CMK (cell line): ENCODE measurements at places on chromosomes 7 and 10.

DNA sequence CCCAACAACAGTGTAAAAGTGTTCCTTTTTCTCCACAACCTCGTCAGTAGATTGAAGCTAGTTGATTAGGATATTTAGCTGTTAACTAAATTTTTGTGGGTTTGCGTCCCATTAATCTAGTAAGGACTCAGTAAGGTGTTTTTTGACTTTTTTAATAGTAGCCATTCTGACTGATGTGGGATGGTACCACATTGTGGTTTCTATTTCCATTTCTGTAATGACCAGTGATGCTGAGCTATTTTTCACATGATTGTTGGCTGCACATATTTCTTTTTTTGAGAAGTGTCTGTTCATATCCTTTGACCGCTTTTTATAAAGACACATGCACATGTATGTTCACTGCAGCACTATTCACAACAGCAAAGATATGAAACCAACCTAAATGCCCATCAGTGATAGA is 5.6 kb upstream of the LRRN3 start:
- DNase-seq = no peak

DNA sequence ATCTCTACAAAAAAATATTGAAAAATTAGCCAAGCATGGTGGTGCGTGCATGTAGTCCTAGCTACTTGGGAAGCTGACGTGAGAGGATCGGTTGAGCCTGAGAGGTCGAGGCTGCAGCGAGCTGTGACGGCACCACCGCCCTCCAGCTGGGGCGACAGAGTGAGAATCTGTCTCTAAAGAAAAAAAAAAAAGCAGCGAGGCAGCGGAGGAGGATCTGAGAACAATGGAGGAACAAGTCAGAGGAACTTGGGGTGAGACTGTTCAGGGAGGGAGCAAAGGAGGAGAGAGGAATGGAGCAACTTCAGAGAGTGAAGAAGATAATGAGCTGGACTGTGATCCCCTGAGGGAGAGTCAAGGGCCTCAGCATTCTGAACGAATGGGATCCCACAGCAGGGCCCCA is 85.4 kb downstream of the MKX start:
- DNase-seq = no peak

DNA sequence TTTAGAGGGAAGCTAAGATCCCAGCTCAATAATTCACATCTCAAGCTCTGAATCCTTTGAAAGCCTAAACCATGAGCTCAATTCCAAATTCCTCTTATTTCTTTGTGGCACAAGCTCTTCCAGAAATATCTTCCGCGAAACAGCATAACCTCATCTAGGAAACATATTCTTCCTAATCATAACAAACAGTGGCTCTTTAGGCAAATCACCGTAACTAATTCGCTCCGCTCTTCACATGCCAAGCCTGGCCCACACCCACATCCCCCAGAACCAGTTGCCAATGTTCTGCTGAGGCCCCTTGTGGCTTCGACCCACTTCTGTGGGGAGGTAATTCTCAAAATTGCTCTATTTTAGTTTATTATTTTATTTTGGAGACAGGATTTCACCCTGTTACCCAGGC is 19.2 kb downstream of the GAD2 start:
- DNase-seq = no peak

DNA sequence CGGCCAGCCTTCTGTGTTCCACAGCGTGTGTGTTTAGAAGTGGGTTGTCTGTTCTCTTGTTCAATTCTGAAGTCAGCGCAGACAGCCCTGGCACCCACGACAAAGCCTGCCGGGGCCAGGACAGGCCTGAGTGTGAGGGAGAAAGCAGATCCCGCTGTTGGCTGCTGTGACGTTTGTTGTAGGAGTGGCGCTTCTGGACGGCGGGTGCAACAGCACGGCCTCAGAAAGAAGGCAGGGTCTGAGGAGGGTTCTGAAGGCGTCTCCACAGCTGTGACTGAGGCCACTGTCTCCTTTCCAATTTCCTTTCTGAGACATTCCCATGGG is 76.2 kb downstream of the VIPR2 start:
- no peak for DNase-seq

DNA sequence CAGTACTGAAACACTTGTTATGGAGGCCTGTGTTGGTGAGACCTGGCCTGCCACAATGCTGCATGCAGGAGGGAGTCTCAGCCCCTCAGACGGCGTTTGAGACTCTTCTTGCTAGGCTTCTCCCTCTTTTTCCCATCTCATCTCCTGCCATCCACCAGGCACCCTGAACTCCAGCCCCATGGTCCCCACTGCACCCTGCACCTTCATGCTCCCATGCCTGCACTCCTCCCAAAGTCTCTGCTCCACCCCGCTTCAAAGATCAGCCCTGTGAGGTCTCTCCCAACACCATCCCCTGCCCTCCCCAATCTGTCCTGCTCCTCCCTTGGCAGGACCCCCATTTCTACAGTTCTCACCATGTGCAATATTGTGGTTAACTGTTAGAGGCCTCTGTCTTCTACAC is 61.7 kb downstream of the VOPP1 start:
- no peak for DNase-seq

- DNase-seq = peak; percentile 35
Observed at GRCh38 chr10:132163278-132163765, 23.4 kb upstream of the DPYSL4 start.

GRCh38 chr10:96387601-96388000 is 28.8 kb upstream of the OPALIN start:
- no peak for DNase-seq

- DNase-seq = peak; percentile 98
Observed at GRCh38 chr10:71746344-71747037, 26.8 kb downstream of the VSIR start.

DNA sequence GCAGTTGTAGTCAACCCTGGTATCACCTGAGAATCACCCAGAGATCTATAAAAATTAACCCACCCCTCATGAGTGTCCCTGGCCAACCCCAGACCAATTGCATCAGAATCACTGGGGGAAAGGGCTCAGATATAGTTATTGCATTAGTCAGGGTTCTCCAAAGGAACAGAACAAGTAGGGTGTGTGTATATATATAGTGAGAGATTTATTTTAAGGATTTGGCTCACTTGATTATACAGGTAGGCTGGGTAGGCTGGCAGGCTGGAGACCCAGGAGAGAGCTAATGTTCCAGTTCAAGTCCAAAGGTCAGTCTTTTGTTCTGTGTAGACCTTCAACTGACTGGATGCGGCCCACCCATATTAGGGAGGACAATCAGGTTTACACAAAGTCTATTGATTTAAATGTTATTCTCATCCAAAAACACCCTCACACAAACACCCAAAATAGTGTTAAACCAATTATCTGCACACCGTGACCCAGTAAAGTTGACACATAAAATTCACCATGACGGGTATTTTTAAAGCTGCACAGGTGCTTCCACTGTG is 372.9 kb upstream of the NFE2L3 start:
- no peak for DNase-seq

DNA sequence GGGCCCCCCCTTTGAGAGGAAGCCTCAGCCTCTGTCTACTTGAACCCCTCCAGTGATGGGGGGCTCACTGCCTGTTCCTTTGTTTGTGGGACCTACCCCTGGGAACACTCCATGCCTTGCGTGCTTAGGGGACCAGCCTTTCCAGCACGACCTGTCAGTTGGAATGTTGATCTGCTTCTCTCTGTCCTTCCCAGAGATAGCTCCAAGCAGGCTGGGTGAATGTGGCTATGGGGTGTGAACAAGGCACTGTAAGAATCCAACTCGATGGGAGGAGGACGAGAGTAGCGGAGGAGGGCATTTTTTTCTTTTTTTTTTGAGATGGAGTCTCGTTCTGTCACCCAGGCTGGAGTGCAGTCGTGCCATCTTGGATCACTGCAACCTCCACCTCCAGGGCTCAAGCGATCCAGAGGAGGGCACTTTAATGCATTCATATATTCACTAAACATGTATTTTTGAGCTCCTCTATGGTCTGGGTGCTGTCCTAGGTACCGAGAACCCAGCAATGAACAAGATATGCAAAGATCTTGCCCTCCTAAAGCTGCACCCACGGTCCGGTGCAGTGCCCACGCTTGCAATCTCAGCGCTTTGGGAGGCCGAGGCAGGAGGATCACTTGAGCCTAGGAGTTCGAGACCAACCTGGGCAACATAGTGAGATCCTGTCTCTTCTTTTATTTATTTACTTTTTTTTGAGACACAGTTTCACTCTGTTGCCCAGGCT is 8.5 kb downstream of the CLIP2 start:
- no peak for DNase-seq

- no peak for DNase-seq
Observed at GRCh38 chr7:33593611-33594010, 311.7 kb upstream of the BMPER start.

GRCh38 chr10:19815036-19815730 is 1.0 kb upstream of the PLXDC2 start:
- DNase-seq = no peak
